Smooth muscle cell of the brain vasculature (primary cell): ENCODE measurements at places on chromosomes 7 and 10.

- no peak for DNase-seq
Observed at GRCh38 chr7:105794741-105795729, 81.4 kb downstream of the ATXN7L1 start.

- DNase-seq: peak; percentile 60
Observed at GRCh38 chr7:17521437-17521836, 223.0 kb downstream of the AHR start.

GRCh38 chr7:70018700-70019099 lies 420.4 kb downstream of the AUTS2 start:
- DNase-seq: no peak

GRCh38 chr7:45898222-45898621 lies 9.9 kb downstream of the IGFBP1 start:
- DNase-seq: no peak
